HFFc6 (cell line): ENCODE measurements at places on chromosomes 2 and 18.

DNA sequence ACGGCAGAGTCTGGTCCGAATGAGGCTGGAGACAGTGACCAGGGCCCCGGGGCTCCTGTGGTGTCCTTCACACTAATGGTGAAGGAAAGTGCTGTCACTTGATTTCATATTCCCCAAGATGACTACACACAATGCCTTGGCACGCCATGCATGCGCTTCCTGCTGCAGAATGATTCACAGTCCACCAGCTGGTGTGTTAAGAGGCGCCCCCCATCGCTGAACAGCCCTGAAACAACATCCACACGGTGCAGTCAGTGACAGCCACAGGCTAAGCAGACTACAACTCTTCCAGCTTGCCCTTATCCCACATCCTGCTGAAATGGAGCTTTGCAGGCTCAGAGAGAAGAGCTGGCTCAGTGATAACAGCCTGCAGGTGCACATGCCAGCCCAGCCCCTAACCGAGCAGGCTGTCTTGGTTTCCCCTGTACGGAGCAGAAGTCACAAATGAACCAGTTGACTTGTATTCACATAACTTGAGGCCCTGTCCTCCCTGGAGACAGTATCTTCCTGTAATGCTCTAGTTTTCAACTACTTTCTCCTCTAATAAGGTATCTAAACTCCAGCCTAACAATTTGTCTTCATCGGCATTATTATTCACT is 24.3 kb upstream of the CDH20 start:
- DNase-seq, result no peak

- no peak for DNase-seq
These were observed at the start of gene LRP1B for GRCh38 chr2:142131010-142131669. Gene LRP1B, minus strand, starts transcription at chr2:142131016. Its CDS starts 287 bp downstream, at chr2:142130729.

- no peak for DNase-seq
These were observed 13.1 kb upstream of the LRATD1 start for GRCh38 chr2:14619441-14619840.

DNA sequence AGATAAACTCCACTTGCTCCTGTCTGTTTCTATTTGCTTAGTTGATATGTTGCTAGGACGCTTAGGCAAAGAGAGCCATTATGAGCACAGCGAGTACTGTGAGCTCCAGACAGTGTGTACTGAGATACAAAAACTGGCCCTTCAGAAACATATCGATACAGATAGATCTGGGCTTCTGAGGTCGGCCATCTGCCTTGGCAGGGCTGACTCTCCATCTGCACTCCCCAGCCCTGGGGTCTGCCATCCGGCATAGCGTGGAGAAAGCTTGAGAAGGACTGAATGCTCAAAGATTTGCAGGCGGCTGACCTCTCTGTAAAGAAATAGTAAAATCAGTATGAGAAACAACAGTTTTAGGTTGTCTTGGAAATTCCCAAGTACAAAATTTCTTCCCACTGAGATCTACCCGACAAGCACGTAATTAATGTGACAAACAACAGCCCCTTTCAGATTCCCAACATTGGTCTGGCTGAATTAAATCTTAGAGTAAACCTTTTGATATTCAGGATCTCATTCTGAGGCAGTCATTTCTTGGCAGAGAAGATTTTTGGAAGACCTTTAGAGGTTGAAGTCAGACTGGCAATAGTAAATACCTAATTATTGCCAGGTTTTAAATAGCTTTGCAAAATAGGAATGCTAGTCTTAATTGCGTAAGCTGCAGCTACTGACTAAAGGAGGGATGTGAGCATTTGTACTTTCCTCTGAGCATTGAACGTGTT is 127.4 kb downstream of the CHST9 start:
- DNase-seq, result no peak

DNA sequence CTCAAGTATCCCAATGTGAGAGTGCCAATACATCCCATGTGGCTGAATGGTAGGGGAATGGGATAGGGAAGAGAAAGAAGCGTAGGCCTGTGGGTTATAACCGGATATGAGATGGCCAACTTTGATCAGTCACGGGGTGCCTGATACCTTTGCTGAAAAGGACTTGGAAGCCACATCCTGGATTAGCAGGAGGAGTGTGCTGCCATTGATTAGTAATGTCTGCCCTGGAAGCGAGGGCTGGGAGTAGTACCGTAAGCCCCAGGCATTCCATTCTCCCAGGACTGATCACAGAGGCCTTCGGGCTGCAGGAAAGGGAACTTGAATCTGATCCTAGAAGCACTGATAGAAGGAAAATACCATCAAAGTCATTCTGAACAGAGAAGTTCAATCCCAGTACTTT is 218.5 kb downstream of the TFCP2L1 start:
- DNase-seq, result no peak

DNA sequence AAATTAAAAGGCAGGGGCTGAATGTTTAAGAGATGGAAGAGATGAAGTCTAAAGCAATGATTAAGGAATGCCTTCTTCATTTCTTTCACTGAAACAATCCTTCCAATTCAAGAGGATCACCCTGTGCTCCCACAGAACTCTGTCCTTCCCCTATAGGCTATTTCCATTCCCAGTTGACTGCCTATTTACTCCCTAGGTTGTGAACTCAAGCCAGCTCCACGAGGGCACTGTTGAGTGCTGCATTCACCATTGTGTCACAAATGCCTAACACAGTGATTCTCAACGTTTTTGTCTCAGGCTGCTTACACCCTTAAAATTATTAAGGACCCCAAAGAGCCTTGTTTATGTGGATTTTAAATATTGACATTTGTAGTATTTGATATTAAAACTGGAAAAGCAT is 112.4 kb downstream of the AOX1 start:
- DNase-seq, result no peak

- DNase-seq, result no peak
These were observed 819.3 kb upstream of the LRATD1 start for GRCh38 chr2:13813236-13813635.

- DNase-seq, result no peak
These were observed 405 bp downstream of the PPP3R1 start for GRCh38 chr2:68251855-68252399.

DNA sequence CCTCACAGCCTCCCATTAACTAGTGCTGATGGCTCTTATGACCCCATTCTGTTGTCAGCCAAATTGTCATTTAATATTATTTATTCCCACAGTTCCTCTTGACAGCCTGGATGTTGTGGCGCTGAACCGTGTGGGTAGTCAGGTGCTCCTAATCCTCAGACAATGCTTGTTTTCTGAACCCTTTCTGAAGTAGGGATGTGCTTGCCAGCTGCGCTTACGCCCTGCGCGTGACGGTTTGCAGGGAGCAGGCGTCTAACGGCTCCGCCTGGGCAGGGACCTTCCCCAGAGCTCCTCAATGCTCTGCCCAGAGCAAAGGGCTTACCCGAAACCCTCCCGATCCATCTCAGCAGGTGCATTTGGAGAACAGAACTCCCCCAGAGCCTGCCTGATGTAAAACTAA is 358.2 kb upstream of the MYT1L start:
- no peak for DNase-seq

GRCh38 chr18:75049455-75049789 is 159.5 kb downstream of the PTGR3 start:
- DNase-seq, result no peak

DNA sequence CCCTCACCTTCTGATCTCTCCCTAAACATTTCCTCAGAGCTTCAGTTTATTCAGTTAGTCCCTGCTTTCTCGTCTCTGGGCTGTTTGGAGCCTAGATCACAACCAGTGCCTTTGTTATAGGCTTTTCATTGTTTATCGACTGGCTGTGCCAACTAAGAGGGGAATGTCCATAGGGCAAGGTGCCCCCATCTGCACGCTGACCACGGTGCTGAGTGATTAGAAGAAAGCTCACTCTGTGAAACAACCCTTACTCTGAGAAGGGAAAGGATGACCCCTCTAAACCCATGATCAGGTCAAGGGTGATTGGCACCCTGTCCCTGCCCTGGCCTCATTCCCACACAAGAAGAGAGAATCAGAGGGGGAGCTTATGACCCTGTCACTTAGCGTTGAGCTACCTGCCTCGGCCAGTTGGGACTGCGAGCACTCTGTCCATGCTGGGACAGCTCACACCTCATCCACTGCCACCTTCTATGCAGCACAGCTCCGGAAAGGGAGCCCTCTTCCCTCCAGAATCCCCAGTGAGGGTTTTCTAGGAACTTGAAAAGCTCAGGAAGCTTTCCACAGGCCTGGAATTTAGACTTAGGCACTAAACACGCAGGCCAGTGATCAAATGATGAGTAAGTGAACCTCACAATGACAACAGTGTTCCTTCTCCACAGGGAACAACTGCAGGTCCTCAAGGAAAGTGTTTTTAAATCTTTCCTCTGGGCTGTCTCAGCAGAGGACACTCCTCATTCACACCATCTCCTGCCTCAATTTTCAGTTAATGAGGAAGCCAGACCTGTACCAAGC is 2.3 kb upstream of the ACTG2 start:
- peak; percentile 9 for DNase-seq

DNA sequence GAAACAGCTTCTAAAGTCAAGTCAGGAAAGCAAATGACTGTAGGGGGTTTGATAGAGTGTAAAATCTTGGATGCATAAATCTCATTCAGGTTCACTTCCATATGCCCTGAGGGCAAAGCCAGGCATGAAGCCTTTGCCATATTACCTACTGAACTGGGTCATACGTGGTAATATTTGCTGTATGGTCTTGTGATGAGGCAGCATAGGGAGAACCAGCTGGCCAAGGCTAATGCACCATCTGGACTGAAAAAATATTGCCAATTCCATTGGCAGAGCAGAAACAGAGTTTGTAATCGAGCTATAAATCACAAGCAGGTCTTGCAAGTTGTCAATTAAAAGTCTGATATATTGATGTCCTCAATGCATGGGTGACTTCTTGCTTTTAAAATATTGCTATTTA is 243.8 kb downstream of the ERBB4 start:
- no peak for DNase-seq

DNA sequence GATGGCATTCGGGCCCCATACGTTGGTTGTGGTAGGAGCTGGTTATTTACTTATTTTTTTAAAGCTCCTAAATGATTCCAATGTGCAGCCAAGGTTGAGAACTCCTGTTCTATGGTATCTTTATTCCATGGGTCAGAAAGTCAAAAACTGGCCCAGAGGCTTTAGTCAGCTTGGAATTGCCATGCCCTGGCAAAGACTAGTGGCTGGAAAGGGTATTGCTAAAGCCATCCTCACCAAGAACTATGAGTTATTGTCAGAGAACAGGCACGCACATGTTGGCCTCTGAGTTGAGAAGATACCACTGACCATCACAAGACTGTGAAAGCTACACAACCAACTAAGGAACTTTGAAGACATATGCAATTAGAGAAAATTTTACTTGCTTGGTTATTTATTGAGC is 47.9 kb upstream of the ACMSD start:
- DNase-seq, result no peak

DNA sequence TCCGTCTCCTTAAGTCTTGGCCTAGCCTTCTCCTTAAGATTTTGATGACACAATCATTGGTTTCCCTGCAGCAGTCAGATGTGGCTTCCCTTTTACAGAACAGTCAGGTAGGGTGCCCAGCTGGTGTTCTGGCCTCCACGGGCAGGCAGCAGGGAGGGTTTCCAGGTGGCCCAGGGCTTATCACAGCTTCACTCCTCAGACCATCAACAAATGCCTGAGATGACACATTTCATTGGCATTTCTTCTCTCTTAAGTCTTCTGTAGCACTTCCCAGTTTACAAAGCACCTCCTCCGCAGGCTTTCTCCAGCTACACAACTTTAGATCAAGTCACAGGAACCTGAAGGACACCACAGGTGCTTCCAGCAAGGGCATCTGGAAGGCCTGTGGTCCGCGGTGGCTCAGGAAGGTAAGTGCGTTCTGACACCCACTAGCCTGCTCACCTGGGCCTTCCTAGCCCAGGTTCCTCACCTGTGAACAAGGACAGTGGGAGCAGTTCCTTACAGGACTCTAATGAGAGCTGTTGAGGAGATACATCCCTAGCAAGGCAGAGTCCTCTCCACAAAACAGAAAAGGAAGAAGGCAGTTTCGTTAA is 37.6 kb downstream of the PTPN18 start:
- no peak for DNase-seq

DNA sequence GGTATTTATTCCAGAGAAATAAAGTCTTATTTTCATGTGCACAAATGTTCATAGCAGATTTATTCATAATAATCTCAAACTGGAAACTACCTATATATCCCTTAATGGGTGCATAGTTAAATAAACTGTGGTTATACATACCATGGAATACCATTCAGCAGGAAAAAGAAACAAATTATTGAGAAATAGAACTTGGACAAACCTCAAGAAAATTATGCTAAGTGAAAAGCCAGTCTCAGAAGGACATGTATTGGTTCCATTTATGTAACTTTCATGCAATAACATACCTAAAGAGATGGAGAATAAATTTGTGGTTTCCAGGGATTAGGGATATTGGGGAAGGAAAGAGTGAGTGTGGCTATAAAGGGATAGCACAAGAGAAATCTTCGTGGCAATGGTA is 452.6 kb downstream of the SETBP1 start:
- DNase-seq, result no peak

GRCh38 chr2:126244937-126245336 is 411.0 kb upstream of the GYPC start:
- no peak for DNase-seq

- no peak for DNase-seq
These were observed 189.1 kb downstream of the FSHR start for GRCh38 chr2:48965204-48965603.

DNA sequence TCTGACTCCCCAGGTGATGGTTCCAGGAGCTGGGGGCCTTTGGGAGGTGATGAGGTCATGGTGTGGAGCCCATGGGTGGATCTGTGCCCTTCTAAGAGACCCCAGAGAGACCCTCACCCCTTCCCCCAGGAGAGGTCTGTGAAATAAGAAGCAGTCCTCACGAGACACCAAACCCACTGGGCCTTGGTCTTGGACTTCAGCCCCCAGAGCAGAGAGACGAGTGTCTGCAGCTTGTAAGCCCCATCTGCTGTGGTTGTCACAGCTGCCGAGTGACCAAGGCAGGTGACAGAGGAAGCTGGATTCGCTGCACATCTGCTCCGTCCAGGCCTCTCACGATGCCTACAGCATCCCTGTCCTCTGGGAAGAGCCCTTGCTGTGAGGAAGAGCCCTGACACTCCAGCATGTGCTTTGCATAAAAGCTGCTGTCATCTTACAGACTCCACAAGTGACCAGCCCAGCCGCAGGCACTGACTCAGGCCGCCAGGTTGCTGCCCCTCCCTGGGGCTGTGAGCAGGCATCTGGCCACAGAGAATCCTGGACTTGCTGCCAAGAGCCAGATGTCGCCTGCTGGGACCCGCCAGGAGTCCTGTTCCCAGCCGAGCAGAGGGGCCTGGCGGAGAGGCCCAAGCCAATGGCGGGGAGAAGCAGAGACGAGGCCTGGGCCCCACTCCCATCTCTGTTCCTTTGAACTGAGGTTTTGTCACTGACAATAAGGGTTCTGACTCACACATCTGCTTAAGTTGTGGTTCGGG is 150.8 kb downstream of the PXDN start:
- peak; percentile 85 for DNase-seq

- no peak for DNase-seq
These were observed 681.0 kb upstream of the GCFC2 start for GRCh38 chr2:76391678-76392077.

GRCh38 chr2:74414881-74415761 is 6.3 kb downstream of the C2orf81 start:
- DNase-seq, result no peak

GRCh38 chr2:32403782-32404181 is 47.0 kb downstream of the BIRC6 start:
- no peak for DNase-seq
